ENCODE measurements at places on chromosomes 2 and 18.

DNA sequence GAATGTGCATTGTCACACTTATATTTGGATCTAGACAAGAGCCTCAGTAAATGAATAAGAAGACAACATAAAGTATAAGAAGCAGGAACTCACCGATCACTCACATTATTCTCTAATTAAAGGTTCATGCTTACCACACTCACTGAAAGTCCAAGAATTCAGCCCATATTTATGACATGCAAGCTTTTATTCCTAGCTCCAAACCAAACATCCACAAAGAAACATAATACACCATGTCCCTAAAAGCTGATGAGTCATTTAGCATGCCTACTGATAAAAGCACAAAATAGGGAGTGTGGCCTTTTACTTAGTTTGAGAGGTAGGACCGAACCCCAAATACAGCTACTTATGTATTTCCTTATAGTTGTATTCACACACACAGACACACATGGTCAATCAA is 1094.6 kb upstream of the CDH2 start:
- no peak for DNase-seq

GRCh38 chr2:206245265-206245672 is 29.2 kb upstream of the ZDBF2 start:
- DNase-seq, result no peak

DNA sequence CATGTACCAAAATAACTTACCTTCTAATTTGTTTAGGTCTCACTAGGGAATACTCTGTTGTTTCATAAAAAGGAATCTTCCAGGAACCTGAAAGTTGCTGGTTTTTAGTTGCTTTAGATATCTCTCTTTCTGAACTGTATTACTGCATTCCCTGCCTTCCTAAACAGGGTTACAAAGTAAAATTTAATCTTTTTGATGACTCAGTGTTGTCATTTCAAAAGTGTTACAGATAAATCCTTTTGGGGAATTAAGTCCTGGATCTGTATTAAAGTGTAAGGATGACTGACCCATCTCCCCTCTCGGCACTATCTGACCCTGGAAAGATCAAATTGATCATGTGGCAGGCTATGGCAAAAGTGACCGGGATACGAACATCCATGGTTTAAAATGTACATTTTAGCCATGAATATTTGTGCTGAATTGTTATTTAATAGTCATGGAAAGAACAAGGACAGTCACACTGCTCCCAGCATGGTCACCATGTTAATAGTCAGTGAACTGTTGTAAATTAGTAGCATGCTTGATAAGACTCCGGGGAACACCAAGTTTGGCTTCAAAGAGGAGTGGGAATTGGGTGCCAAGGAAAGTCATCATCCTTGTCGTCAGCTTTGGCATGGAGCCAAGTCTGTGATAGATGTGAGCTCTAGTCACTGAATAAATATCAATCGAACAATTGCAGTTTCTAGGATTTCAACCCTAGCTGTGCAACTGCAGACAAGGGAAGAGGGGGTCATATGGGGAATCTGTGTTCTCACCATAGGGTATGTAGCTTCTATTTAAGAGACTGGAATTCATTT is 4.2 kb downstream of the PLEKHA3 start:
- no peak for DNase-seq

DNA sequence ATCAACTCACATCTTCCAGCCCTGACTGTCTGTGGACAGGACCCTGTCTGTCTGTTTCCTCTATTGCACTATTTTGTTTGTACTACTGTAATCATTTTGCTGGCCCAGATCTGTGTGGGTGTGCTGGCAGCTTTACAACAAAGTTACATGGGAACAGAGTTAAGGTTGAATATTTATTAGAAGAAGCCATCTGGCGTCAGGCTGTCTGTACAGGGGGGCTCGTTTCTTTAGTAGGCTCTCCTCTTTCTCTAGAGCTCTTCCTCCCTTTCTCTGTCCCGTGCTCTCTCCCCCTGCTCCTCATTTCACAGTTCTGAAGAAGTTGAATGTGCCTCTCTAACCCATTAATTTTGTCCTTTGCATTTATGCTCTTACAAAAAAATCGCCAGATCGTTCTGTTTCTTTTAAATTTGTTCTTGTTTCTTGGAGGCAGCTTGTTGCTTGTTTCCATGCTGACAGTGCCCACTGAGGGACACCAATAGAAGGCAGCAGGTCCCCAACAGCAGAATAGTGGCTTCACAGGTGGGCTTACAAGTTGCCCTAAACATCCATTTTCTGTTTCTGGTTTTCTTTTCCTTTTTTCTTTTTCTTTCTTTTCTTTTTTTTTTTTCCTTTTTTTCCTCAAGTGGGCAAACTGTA is 315.2 kb upstream of the ZEB2 start:
- DNase-seq, result no peak

DNA sequence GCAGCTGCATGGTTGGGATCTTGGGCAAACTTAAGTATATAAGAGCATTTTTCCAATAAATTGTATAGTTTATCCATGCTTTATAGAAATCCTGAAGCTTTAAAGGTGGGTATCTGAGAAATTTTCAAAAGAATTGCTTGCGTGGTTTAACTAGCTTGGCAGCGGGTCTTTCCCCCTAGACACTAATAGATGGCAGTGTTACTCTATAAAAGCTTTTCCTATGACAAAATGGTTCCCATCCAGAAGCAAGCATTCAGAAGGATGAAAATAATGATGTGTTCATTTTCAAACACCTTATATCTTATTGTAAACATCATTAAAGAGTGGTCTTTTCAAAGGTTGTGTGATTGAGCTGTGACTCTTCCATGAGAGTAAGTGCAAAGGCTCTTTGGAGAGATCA is 45.9 kb downstream of the KDM3A start:
- DNase-seq, result no peak

- DNase-seq, result no peak
Observed at GRCh38 chr2:238728330-238729260, 119.3 kb upstream of the TWIST2 start.

DNA sequence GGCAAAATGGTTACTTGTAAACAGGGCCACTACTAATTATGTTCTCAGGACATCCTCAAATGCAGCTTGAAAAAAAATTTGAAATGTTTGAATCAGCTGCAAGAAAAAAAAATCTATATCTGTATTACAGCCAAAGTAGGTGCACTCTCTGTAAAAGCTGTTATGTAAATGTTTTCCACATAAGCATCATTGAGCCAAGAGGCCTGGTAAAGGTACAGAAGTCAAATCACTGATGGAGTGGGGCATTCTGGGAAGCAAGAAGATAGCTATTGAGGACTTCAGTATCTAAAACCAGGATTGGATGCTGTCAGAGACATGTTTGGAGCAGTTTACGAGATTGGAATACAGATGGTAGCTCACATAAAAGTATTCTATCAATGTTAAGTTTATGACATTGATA is 80.3 kb downstream of the MAPRE2 start:
- DNase-seq, result no peak

Measured in GM19239 (cell line).